ENCODE measurements at places on chromosomes 5 and 9.

DNA sequence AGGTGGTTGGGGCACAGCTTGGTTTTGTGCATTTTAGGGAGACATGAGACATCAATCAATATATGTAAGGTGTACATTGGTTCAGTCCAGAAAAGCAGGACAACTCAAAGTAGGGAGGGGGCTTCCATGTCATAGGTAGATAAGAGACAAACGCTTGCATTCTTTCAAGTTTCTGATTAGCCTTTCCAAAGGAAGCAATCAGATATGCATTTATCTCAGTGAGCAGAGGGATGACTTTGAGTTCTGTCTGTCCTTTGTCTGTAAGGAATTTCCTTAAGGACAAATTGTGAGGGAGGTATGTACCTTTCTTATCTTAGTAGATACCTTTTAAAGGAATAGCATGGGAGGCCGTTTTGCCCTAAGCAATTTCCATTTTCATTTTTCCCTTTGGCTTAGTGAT lies 63.3 kb downstream of the COL15A1 start:
- DNase-seq, result no peak

GRCh38 chr9:124694414-124695279 lies 76.5 kb downstream of the NR6A1 start:
- no peak for DNase-seq

GRCh38 chr9:35774907-35775635 lies 16.3 kb upstream of the NPR2 start:
- DNase-seq, result no peak

DNA sequence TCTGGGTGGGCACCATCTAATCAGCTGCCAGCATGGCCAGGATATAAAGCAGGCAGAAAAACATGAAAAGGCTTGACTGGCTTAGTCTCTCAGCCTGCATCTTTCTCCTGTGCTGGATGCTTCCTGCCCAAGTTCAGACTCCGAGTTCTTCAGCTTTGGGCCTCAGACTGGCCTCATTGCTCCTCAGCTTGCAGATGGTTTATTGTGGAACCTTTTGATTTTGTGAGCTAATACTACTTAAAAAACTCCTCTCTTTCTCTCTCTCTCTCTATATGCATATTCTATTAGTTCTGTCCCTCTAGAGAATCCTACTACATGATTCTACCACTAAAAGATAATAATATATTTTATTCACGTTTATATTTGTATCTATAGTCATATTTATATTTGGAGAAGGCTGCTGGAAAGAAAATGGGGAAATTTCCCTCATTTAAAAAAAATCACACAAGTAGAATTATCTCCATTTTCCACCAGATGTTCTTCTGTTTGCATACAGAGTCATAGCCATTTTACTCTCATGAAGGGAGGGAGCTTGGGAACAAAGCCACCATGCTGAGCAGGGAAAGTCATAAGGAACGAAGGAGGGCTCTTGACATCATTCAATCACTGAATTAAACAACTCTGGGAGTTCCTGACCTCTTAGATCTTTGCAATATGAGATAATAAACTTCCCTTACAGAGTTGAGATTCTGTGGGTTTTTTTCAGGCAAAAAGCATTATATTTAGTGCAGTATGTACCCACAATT lies 1137.4 kb upstream of the CDH18 start:
- DNase-seq, result no peak

- no peak for DNase-seq
Observed at GRCh38 chr9:71681708-71682272, 86.5 kb downstream of the CEMIP2 start.

GRCh38 chr5:134100283-134101091 lies 14.0 kb upstream of the TCF7 start:
- DNase-seq, result peak; percentile 82

GRCh38 chr9:37989701-37990100 lies 79.3 kb downstream of the SHB start:
- DNase-seq, result no peak

GRCh38 chr5:10502578-10502977 lies 60.9 kb downstream of the ROPN1L start:
- DNase-seq, result no peak

- DNase-seq, result no peak
Observed at GRCh38 chr5:68862560-68862959, 231.3 kb upstream of the SLC30A5 start.

- no peak for DNase-seq
Observed at GRCh38 chr5:58773744-58774441, 191.0 kb downstream of the RAB3C start.

DNA sequence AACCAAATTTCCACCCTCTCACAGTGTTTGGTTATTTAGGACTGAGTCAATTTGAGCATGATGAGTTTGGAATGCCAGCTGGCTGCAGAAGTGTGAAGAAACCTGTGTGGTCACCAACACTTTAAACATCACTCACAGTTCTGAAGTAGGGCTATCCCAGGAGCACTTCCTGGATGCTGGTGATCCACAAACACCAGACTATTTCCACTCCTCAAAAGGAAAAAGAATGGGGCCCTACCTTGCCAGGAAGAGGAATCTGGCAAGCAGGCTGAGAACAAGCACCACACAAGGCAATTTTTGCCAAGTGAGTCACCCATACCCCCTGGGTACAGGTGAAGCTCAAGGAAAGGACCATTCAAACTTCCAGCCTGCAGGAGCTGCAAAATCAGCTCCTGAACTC lies 294.2 kb upstream of the PTGER4 start:
- DNase-seq, result no peak

GRCh38 chr9:121672213-121672612 lies 20.8 kb downstream of the DAB2IP start:
- DNase-seq, result no peak

DNA sequence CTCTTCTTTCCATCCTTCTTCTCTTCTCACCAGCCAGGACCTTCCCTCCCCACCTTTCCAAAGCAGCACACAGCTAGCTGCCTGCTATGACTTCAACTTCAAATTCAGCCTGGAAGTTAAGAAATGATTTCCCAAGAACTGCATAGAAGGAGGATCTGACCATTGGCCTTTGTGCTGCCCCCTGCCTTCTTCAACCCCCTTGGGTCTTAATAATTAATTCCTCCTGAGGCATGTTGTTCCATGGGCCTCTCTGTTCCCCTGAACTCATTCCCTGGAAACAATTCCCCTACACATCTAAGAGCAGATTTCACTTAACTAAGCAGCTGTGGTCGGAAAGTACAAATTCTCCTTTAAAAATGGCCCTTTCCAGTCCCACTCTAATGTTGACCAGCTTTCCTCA lies 62.4 kb downstream of the ADAMTS12 start:
- no peak for DNase-seq

GRCh38 chr9:121649476-121650216 lies 1.8 kb upstream of the DAB2IP start:
- DNase-seq, result no peak

- no peak for DNase-seq
Observed at GRCh38 chr5:148951612-148952011, 111.2 kb downstream of the SH3TC2 start.

GRCh38 chr9:132443951-132444607 lies 34.1 kb downstream of the CFAP77 start:
- DNase-seq, result no peak

- DNase-seq, result no peak
Observed at GRCh38 chr5:139105621-139106071, 92.5 kb downstream of the SIL1 start.

DNA sequence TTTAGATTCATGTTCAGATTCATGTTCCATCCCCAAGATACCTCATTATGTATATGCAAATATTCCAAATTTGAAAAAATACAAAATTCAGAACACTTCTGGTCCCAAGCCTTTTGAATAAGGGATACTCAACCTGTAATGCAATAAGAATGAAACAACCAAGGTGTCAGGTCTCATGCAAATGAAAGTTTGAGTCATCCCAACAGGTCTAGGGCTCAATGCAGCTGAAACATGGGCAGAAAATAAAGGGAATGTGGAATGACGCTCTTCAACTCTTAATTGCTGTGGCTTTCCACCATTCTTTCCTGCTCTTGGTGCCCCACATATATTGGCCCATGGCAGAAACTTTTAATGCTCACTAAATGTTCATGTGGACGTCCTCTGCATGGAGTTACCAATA lies 107.3 kb upstream of the DAPK1 start:
- DNase-seq, result no peak

DNA sequence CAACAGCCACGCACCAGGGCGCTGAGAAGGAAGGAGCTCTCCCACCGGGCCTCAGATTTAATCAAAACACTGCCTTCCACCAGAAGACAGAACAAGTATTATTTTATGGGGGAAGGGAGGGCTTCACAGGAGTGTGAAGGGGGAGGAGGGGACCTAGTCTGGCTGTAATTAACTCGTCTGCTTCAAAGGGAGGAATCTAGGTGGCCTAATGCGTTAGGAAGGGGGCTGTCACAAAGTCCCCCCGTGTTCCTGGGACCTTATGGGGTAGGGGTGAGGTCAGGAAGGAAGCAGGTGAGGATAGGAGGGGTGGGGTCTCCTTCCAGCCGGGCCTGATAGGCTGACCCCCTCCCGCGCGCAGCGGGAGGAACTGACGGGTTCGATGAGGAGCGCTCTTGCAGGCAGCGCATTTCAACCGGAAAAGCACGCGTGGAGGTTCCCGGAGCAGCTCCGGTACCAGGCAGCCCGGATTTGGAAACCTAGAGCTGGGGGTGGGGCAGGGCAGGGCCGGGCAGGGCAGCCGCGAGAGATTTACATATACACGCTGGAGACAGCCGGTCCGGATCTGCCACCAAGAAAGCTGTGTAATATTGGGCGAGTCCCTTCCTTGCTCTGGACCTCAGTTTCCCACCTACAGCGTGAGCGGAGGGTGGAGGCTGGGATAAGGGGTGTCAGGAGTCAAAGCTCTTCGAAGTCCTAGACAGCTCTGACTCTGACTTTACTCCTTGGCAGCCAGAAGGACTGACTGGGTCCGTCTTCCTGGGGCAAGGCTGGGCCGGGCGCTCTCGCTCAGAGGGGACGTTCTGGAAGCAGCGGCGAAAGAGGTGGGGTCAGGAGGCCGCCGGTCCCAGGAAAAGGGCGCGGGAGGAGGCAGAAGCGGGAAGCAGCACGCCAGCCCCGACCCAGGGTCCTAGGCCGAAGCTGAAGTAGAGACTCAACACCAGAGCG lies 1.8 kb downstream of the SHB start:
- DNase-seq, result no peak

GRCh38 chr5:53019320-53019719 lies 30.2 kb downstream of the ITGA2 start:
- DNase-seq, result no peak

- no peak for DNase-seq
Observed at GRCh38 chr5:126948453-126948852, 81.9 kb downstream of the MARCHF3 start.

DNA sequence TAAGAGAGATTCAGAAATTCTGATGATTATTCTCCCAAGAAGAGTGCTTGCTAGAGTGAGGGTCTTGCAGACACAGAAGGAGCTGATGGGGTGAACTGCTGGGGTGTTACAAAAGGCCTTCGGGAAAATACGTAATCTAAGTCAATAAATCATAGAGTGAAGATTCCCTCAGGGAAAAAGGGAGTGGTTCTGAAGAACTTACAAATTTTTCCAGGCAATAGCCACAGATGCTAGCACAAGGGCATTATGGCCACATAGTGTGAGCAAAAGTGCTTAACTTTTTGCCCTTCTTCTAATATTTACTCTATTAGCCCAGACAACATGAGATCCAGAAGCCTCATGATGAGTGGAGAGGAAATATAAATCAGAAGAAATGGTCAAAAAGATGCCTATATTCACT lies 137.3 kb downstream of the TMC1 start:
- no peak for DNase-seq

DNA sequence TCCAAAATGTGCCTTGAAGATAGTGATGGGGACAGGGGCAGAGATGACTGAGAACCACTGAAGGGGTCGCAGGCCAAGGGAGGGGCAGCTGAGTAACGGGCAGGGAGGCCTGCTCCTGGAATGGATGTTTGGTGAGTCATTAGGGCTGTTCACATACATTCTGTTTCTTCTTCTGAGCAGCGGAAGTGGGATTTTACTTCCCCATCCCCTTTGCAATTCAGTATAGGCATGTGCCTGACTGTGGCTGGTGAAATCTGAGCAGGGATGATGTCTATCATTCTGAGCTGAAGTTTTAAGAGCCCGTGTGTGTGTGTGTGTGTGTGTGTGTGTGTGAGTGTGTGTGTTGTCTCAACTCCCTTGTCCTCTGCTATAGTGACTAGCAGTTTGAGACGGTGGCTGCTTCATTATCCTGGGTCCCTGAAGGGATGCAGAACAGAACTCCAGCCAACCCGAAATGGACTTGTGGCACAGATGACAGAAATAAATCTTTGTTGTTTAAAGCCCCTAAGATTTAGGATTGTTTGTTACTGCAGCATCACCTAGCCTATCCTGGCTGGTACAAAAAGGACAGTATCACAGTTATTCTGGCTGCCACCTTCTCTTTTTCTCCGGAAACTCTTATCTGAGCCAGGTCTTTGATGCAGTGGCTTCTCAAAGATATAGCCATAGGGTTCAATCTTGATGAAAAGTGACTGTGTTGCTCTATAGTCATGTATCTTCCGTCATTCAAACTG lies 29.2 kb upstream of the TGFBI start:
- DNase-seq, result no peak

- DNase-seq, result no peak
Observed at GRCh38 chr5:29085142-29085541, 2046.8 kb upstream of the CDH9 start.

DNA sequence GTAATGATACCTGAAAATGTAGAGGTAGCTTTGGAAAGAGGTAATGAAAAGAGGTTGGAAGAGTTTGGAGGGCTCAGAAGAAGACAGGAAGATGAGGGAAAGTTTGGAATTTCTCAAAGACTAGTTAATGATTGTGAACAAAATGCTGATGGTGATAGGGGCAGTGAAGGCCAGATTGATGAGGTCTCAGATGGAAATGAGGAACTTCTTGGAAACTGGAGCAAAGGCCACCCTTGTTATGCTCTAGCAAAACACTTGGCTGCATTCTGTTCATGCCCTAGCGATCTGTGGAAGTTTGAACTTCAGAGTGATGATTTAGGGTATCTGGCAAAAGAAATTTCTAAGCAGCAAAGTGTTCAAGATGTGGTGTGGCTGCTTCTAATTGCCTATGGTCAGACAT lies 161.2 kb upstream of the SPEF2 start:
- DNase-seq, result no peak

- no peak for DNase-seq
Observed at GRCh38 chr5:171826132-171826531, 40.5 kb downstream of the SMIM23 start.

- DNase-seq, result no peak
Observed at GRCh38 chr9:109052416-109052815, 39.1 kb upstream of the CTNNAL1 start.

DNA sequence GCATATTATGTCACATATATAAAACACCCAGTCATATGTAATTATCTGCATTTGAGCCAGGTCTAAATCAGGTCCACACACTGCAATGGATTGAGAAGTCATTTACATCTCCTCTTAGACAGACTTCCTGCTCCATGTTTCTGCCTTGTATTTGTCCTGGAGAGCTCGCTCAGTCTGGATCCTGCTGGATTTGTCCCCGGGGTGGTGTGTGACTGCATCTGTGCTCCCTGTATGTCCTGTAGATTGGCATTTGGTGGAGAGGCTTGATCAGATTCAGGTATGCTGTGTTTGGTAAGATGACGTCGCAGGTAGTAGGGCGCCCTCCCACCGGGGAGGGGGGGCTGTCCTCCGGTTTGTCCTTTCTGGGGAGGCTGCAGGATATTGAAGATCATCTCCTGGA lies 33.6 kb upstream of the IER5L start:
- DNase-seq, result no peak
